ENCODE measurements at places on chromosomes 12 and 14.

DNA sequence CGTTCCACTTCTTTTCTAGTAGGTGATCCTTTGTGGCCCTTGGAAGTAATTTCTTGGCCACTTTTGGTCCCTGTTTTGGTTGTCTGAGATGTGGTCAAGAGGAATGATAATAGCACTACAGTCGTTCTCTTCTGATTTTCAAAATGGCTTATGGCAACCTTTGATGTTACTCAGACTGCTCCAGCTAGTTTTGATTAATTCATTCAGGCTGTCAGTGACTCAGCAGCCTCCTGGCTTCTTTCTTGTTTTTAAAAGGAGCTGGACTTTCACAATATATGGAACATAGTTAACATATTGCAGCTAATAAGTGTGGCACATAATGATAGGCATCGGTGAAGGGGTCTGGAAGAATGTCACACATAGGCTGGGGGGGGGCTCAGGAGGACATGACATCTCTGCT is 47.3 kb downstream of the WDR20 start:
- DNase-seq = no peak

DNA sequence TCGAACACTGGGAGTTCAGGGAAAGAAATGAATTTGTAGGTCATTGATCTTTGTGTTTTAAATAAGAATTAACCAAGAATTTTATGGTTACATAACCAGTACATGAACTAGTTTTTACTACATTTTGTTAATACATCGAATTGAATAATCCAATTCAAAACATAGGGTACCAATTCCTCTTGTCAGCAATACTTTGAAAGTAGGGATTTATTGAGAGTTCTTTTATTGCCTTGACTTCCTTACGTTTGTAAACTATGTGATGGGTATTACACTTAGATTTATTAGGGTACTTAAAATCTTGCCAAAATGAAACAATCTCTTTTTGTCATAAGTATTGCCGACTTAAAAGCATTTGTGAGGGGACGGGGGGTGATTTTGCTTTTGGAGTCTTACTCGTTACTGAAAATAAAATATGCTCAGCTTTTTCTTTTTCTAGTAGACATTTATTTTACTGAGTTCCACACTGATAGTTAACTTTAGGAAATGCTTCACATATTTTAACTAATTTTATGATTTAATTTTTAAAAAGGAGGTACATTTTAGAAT is 22.4 kb downstream of the SOCS2 start:
- no peak for DNase-seq

DNA sequence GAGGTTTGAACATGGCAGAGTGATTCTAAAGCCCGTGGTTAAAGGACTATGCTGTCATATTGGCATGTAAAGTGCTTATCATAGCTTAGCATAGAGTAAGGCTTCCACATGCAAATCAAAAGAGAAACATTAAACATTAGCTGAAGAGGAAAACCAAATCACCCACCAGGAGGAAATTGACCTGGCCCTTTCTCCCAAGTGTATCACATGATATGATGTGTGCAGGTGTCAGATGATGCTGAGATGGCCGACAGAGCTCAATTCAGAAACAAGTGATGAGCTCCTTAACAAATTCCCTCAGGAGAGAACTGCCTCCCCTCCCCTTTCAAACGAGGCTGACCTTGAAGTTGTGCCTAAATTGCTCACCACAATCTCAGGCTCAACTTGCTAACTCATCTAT is 217.1 kb upstream of the BTG1 start:
- DNase-seq = no peak

- DNase-seq = peak; percentile 50
These were observed 162.1 kb downstream of the ESRRB start for GRCh38 chr14:76537906-76538647.

- DNase-seq = no peak
These were observed 789 bp upstream of the VWF start for GRCh38 chr12:6125310-6125608.

GRCh38 chr12:95195122-95195521 is 22.1 kb downstream of the FGD6 start:
- no peak for DNase-seq

DNA sequence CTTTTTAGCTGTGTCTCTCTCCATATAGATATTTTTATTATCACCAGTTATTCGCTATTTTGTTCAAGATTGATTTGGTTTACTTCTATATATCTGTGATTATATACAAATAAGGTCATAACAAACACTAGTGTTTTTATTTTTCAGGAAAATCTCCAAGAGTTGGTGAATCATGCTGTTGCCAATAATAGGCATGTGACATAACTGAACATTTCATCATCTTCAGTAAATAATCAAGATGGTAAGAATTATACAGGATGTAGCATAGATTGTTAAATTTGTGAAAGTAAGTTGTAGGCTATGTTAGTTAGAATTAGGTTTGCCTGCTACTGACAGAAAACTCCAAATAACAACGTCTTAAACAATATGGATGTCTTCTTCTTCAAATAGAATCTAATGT is 240.9 kb upstream of the PDE3A start:
- DNase-seq = no peak

GRCh38 chr12:10194160-10194670 is 15.4 kb downstream of the TMEM52B start:
- DNase-seq = no peak

DNA sequence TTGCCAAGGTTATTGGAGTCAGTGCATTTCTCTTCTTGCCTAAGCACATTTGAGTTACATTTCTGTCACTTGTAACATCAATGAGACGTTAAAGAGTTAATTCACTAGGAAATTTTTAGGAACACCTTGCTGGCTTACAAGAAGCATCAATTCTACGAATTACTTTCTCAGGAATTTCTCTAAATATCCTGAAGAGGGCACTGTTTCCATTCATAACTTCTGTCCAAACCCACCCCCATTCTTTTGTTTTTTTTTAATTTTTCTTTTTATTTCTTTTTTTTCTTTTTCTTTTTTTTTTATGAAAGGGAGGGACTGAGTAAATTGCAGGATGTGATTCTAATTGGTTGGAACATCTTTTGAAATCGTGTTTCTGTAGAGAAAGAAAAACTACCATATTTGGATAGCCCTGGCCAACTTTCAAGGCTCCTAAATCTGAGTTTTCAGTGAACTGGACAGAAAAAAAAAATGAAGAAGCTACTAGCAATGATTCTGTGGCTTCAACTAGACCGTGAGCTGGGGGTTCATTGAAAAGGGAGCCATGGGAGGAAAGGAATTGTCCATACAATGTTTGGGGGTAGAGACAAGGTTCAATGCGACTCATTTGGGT is 285.3 kb downstream of the DAD1 start:
- DNase-seq = peak; percentile 21
